KBM-7 (cell line): ENCODE measurements at places on chromosomes 5 and 9.

GRCh38 chr9:105425816-105426433, 21.9 kb upstream of the FSD1L start:
- DNase-seq, result peak; percentile 16

- DNase-seq, result no peak
Measured at GRCh38 chr9:131169563-131170240, 44.3 kb downstream of the NUP214 start.

DNA sequence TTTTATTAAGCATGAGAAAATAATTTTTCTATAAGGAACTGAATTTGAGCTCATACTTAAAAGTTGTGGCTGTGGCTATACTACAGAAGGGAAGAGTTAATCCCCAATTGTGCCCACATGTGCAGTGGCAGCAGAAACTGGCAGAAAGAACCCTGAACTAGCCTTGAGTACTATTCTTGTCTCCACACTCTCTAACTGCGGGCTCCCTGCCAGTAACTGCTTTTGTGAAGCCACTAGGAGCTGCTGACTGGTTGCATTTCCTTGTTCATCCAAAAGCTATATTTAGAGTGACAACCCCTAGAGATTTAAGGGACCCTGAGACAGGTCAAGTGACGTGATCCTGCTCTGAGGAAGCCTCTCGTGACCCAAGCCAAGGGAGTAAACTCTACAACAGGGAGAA, 238.6 kb downstream of the ELAVL2 start:
- DNase-seq, result no peak

GRCh38 chr9:129785866-129786265, 17.1 kb upstream of the TOR1B start:
- no peak for DNase-seq

GRCh38 chr9:18067548-18068120, 406.3 kb upstream of the ADAMTSL1 start:
- no peak for DNase-seq

DNA sequence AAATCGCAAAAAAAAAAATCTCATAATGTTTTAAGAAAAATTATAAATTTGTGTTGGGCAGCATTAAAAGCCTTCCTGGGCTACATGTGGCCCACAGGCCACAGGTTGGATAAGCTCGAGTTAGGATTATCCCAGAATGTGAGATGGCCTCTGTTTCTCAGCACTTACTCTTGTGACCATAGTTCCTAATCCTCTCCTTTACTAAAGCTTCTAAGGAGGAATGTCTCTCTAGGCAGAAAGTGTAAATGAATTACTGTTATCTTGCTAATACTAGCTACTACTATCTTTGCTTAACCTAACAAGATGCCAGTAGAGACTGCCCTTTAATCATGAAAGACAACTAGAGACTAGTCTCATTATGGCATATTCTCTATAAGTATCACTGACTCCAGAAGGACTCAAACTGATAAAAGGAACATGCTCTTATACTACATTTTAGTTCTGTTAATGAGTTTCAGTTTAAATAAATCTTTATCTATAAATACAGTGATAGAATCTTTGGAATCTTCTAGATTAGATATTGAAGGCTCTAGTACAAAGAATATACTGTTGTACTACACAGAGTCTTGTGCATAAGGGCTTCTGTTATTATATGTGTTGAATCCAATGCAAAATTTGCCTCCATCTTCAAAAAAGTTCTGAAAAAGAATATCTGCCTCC, 13.8 kb downstream of the INVS start:
- DNase-seq, result no peak

- DNase-seq, result no peak
Measured at GRCh38 chr9:35313916-35314315, 152.1 kb downstream of the UNC13B start.

GRCh38 chr5:15010936-15011335, 139.4 kb upstream of the ANKH start:
- no peak for DNase-seq

DNA sequence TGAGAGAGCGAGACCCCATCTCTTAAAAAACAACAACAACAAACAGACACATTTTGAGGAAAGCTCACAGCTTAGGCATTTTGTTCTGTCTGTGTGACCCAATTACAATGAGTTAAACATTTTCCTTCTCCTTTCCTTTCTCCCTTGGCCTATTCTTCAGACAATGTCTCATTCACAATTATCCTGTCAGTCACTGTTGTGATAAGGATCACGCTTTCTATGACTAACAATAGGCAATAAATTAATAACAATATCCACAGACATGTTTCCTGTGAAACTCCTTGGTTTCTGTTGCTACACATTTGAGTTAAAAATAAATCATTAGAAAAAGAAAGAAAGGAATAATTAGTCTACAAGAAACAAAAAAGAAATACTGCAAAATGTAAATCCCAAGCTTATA, 19.8 kb upstream of the CARTPT start:
- no peak for DNase-seq

DNA sequence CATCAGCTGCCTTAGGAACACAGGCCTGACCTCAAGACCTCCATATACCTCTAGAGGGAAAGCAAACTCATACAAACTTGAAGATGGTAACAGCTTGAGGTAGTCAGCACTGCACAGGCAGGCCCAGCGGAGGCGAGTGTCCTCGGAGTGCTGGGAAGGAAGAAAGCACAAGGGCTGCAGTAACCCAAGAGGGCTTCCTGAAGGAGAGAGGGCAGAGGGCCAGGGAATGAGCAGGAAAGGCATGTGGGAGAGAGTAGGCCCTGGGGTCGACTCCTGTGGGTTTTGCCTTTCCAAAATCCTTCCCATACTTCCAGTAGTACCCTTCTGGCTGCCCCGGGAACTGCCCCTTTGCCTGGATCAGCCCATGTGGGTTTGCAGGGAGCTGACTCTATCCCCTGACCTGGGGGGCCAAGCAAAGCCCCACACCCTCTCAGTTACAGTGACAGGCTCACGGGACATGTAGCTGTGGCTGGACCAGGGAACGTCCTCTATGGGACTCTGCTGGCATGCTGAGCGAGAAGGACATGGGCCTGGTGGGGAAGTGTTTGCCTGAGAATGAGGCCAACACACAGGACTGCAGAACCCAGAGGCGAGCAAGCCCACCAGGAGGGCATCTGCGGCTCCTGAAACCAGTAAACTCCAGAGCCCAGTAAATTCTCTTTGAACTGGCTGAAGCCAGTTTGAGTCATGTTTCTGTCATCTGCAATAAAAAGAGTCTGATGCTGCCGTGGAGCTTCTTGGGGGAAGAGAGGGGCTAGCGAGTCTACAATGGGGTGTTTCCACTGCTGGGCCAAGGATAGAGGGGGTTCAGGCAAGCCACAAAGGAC, 64.1 kb downstream of the COL23A1 start:
- DNase-seq, result no peak

DNA sequence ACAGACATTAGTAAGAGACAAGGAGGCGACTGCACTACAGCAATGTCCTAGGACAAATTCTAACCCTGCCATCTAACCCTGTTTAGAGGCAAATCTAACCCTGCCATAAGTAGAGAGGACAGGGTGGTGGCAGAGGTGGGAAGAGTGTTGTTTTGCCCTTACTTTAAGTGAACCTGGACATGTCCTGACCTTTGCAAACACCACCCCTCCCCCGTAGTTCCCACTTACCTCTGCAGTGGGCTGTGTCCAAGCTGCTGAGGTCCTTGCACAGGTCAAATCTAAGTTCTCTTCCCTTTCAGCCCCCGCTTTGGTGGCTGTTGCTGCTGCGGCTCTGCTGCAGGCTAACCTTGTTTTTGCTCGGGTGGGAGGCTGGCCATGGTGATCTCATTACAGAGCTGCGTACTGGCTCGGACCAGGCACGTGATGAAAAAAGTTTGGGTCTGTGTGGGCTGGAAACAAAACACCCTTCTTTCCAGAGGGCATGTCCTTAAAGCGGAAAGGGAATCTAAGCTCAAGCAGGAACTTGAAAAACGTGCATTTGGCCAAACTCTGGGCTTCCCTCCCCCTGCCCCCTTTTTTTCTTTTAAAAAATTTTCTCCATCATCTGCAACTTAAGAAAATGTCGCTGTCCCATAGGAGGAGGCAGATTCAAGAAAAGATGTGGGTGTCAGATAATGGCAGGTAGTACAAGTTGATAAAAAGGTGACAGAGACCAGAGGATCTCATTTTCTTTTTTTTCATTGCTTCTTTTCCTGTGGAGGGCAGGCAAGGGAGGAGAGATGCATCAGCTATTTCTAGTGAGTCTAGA, at the start of gene FAXDC2:
TSS of gene FAXDC2 (minus strand) at position 349 of the 808 bp plus-strand sequence. CDS start 12,425 bp downstream, outside the sequence.
- peak; percentile 71 for DNase-seq

- no peak for DNase-seq
Measured at GRCh38 chr5:93601071-93601801, 18.2 kb downstream of the NR2F1 start.

DNA sequence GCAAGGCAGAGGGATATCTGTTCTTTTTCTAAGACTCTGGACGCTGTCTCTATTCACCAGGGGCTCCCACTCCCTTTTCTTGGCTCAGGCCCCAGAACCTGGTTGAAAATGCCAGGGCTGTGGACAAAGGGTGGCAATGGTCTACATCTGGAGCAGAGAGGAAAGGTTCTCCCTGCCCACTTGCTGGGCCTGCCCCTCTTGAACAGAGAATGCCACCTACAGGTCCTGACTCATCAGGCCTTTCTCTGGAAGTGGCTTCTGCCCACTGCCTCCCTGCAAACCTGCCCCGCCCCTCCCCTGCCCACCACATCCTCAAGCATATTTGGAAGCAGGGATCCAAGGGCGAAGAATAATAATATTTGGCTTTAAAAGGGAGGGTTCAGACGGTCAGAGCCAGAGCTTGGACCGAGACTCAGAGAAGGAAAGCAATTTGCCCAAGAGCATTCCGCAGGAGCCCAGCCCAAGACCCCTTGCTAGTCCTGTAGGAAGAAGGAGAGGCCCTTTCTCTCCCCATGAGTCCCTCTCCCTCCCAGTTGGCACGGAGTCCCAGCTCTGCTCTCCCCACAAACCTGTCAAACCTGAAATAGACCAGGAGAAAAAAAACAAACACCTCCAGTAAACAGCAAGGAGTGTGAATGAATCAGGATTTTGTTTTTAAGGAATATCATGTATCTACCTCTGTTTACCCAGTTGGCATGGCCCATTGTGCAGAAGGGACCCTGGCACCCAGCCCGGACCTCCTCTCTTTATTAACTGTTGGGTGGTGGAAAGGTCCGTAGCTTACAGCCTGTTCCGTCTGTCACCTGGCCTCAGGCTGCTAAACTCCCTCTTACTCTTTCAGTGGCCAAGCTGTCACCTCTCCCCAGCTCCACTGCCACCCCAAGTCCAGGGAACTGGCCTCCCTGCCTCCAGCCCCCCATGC, 37.7 kb upstream of the STXBP1 start:
- DNase-seq, result no peak

GRCh38 chr9:80094176-80094771, 522.5 kb downstream of the TLE4 start:
- no peak for DNase-seq

DNA sequence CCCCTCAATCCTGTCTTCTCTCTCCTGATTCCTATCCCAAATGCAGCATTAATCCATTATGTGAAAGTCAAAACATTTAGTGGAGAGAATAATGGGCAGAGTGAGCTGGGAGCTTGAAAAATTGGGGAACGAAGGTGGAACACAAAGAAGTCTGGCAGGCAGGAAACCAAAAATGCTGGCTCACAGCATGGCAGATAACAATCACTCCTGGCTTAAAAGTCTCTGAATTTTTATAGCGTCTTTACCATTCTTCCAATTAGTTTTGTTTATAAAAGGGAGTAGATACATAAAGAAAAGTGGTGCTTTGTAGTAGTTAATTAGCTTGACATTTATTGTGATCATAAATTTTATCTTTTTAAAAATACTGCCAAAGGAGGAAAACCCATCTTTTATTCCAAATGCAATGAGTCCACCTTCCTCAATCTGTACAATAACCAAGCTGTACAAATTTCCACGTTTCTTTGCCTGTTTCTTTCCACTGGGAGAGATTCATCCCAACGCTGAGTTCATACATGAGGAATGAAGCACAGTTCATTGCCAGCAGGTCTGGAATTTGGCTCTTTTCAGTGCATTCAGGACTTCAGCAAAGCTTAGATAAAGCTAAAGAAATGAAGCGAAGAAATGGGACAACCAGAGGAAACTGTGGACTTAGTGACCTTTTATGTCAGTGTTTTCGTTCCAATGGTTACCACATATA, 174.7 kb downstream of the HMHB1 start:
- DNase-seq, result no peak

- DNase-seq, result no peak
Measured at GRCh38 chr5:166505067-166505466, 1786.4 kb upstream of the WWC1 start.

DNA sequence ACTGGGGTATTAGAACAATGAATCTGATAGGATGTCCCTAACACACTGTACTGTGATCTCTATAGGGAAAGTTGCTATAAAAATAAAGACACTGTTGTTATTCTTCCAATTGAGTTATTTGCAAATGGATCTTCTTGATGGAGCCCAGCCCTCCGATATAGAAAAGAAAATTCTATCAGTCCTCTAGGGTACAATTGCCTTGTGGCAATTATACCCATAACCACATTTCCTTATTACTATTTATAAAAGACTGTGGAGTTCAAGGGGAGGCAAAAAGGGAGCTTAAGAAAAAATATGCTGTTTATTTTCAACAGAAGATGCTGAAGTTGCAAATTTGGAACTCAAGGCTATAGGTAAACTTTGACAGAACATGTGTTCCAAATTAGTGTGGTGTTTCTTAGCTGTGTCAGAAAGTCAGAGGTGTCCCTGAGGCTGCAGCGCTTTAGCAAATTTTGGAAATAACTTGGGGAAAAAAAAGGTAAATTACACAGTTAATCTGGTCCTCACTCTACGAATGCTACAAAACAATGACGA, 116.5 kb downstream of the NFIB start:
- DNase-seq, result no peak

- DNase-seq, result no peak
Measured at GRCh38 chr5:148970228-148970627, 92.6 kb downstream of the SH3TC2 start.

DNA sequence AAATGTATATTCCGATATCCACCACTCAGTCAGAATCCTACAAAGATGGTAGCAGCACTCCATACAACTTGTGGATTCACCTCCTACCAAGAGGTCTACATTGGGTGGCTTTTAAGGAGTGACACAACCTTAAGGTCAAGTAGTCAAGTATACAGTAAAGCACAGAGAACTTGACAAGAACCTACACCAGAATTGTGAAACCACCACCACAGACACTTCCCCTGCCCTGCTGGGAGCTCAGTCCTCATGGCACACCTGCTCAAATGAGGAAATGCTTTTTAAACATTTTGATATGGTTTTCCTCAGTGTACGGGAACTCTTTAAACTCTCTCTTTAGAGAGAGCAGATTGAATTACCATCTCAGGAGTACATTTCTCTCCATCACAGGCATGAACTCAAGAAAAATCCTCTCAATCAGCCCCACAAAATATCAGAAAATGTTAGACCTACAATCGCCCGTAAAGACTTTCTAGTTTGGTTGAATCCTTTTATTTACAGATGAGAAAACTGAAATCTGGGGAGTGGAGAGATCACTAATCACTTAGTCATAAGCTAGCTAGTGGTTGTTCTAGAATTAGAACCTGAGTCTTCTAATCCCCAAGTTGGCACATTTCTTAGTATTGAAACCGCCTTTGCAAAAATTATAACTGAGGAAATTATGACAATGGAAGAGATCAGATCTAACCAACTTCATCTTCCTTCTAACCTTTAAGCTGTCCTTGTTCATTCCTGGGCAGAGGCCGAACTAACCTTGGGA, 38.5 kb upstream of the NR4A3 start:
- peak; percentile 18 for DNase-seq
